Brain microvascular endothelial cell (primary cell): ENCODE measurements at places on chromosomes 7 and 10.

- DNase-seq, result peak; percentile 18
These were observed 755 bp downstream of the FAM171A1 start for GRCh38 chr10:15370212-15370855.

DNA sequence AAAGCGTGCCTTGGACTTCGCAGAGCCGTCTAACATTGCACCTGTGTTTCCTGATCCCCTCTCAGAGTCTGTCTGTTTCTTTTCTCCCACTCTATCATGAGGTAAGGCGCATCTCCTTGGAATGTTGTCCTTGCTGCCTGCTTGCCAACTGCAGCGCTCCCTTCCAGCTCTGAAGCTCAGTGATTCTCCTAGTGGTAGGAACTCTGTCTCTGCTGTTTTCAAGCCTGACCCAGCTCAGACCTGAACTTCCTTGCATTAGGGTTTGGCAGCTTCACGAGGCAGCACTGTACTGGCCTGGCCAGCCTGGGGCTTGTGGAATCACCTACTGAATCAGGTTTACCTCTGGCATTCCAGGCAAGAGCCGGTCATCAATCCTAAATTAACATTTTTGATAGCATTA, 123.9 kb downstream of the CREB5 start:
- peak; percentile 60 for DNase-seq

- no peak for DNase-seq
These were observed 127.1 kb upstream of the CNTNAP2 start for GRCh38 chr7:145989469-145989868.

DNA sequence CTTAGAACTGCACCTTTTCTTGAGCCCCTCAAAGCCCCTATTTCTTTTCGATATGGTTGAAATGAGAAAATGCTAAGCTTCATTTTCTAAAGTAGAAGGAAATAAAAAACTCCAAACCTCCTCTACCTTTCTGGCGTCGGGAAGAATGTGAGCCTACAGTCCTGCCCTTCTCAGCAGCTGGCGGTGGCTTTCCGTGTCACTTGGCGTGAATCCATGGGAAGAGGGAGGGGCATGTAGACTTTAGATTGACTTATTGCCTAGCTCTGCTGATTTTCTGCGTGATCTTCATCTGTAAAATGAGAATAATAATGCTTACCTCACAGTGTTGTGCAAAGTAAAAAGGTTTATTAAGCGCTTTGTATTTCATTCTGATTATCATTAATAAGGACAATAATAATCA, 35.0 kb downstream of the PRR15 start:
- DNase-seq, result no peak

- no peak for DNase-seq
These were observed 116.6 kb upstream of the WDR11 start for GRCh38 chr10:120734483-120735078.

DNA sequence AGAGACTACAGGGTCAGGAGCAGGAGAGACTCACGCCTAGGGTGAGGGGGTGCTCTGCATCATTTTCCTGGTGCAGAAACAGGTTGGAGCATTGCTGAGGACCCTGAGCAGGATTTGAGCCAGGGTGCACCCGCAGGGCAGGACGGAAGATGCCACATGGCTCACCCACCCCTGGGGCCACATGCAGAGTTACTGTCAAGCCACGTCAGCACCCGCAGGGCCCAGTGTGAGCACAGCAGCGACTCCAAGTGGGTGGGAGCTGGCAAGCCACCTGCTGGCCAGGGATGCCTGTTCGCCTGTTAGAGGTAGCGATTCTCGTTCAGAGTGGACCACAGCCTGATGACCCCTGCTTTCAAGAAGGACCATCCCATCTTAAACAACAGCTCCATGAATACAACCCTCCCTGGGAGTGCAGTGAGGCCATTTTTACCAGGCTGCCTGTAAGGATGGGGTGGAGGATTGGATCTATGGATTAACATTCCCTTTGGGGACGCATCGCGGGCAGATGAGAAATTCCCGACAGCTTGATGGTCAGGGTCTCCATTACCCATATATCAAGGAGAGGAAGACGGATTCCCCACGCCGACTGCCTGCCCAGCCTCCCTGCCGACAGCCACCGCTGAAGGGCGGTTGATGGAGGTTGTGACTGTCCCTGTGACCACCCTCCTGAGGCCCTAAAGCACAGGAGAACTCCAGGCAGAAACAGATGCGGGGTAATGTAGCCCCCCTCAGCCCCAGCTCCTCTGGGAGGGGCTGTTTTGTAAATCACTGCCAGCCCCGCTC, 101.1 kb upstream of the RET start:
- no peak for DNase-seq

DNA sequence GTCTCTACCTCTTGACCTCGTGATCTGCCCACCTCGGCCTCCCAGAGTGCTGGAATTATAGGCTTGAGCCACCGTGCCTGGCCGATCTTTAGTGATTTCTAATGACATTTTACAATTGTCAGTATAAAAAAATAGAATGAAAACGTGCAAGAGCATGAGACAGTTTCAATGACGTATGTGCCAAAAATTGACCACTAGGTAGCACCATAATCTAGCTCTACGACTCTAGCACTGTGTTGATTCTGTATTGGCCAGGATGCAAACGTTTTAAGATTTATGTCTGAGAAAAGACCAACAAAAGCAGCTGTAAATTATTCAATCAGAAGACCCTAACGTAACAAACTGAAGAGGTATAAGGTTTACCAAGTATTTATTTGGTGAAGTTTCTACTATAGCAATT, 25.4 kb upstream of the EXOC6 start:
- no peak for DNase-seq

DNA sequence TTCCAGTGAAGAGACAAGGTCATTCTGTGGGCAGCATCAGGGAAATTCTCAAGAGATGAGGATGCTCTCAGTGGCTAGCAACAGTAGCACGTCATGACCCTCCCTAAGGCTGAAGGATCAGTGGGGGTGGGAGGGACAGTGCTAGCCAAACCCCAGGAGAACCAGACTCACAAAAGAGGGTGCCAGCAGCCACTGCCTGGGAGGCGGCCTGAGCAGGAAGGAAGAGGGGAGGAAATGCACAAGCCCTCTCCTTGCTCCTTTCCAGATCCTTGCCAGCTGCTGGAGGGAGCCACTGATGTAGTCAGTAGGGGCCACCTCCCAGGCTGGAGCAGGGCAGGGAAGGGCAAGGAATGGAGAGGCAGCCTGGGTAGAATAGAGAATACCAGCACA, 302.7 kb downstream of the RPS24 start:
- DNase-seq, result peak; percentile 73

- DNase-seq, result no peak
These were observed 335.2 kb upstream of the NPSR1 start for GRCh38 chr7:34322841-34323240.

GRCh38 chr7:24831240-24831639, 74.0 kb upstream of the GSDME start:
- DNase-seq, result no peak

GRCh38 chr7:116885724-116886123, 23.3 kb downstream of the CAPZA2 start:
- no peak for DNase-seq

DNA sequence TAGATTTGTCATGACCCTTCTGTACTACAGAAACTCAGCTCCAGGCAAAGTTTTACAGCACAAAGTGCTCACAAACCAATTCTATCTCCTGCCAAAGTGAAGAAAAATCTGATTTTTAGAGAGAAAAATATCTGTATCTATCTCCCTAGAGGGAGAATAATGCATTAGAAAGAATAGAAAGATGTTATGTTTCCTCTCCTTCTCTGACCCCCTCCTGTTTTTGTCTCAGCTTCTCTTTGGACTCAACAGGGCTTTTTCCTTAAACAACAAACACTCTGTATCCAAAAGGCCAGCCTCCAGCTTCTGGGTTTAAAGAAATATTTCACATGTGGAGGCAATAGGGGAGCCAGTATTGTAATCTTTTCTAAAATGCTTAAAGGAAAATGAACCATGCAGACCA, 627.4 kb downstream of the REEP3 start:
- no peak for DNase-seq

GRCh38 chr10:30742471-30742870, 112.9 kb upstream of the LYZL2 start:
- no peak for DNase-seq

DNA sequence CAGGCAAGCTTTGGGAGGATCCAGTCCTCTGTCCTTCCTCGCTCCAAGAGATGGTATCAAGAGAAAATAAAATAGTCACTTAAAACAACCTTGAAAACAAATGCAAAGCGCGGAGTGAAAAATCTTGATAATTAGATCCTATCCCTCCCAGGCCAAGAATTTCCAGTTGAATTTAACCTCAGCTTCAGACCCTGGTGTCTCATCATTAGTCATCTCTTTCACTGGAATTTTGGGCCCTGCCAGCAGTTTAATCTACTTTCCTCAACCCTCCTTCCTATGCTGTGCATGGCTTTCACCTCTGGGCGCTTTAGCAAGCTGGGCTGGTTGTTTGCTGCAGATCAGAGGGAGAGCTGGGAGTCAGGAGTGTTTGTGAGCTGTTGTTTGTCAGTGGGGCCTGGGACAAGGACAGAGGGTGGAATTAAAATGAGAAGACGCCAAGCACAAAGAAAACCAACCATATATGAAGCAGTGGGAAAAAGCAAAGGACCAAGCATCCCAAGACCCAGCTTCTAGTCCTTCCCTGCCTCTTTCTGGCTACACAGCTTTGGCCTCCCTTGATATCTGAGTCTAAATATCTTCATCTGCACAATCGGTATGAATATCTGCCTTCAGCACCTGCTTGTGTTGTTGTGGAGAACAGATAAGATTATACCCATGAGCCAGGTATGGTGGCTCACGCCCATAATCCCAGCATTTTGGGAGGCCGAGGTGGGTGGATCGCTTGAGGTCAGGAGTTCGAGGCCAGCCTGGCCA, 13.5 kb downstream of the MYOF start:
- peak; percentile 90 for DNase-seq

- no peak for DNase-seq
These were observed 56.4 kb upstream of the PFKP start for GRCh38 chr10:3010816-3011460.

- no peak for DNase-seq
These were observed 9.7 kb upstream of the ANLN start for GRCh38 chr7:36379831-36380504.

GRCh38 chr7:151437866-151438516, 1.9 kb downstream of the CRYGN start:
- DNase-seq, result no peak

DNA sequence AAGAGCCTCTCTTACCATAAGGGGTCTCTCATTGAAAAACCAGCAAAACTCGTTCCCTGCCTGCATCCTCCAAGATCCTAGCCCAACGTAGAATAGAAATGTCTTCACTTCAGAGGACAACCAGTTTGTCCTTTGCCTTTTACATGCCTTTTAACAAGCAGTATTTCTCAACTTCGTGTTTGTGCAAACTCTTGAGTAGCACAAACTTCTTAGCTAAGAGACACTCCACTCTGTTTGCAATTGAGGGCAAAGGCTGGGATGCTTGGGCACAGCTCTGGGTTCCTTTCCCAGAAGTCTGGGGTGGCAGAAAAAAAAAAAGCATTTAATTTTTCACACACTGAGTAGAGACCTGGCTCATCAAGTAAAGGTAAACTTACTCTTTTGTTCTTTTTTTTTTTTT, 19.5 kb upstream of the KCTD7 start:
- DNase-seq, result no peak

DNA sequence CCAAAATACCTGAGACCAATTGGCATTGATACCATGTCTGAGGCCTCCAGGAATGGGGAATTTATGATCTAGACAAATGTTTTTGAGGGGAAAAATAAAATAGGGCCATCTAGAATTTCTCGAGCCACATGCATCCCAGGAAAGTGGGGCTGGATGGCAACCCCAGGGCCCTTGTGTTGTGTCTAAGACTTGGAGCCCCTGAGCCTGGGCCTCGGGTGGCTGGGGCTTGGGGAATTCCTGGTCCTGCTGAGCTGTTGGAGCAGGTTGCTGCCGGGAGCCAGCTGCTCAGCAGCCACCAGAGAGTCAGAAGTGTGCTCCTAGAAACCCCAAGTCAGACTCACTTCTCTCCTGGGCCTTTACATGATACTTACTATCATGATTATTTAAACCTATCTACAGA, 172.9 kb downstream of the WDR37 start:
- DNase-seq, result no peak

DNA sequence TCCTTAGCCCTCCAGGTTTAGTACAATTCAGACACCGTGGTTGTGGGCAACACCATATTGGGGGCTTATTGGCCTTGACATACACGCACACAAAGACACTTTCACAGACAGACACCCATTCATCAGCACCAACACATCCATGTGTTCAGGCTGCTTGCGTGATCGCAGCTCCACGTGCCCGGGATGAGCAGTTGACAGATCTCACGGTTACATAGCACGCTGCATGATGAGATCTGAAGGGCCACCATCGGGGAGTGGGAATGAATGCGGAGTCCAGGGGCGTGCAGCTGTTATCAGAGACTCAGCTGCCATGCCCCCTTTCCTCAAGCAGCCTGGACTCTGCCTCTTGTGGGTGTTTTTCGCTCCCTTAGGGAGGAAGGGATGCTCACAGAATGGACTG, 285.2 kb downstream of the USP6NL start:
- DNase-seq, result no peak

DNA sequence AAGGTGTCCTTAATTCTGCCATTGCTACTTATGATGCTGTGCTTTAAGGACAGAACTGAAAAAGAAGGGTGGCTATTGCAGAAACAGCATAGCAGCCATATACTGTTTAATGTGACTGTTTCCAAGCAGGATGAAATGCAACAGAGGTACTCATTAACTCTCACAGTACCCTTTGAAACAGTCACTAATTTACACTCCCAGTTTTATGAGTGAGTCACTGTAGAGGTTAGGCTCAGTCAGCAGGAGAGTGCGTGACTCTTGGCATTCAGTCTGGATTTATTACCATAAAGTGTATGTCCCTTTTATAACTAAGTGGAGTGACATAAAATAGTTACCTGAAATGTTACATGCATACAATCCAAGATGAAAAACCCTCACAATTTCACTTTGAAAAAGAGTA, 27.7 kb downstream of the ALDH18A1 start:
- DNase-seq, result no peak

- no peak for DNase-seq
These were observed 443.4 kb upstream of the ANKRD30A start for GRCh38 chr10:36681751-36682632.

- DNase-seq, result no peak
These were observed 51.1 kb upstream of the KCNIP2 start for GRCh38 chr10:101894742-101895141.

DNA sequence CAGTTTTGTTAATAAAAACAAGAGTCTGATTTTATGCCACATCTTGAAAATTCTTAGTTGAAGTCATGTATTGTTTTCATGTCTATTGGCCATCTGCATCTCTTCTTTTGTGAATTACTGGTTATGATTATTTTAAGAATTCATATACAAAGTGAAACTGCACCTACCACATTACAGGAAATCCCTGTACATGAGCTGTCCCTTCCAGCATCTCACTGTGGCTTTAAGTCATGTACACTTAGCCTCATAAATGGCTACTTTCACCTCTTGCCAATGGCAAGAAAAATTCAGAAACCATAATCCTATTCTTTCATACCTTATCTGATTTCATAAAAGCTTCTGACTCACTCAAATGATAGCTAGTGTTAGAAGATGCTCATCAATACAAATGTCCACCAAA, 48.6 kb downstream of the CRTAC1 start:
- DNase-seq, result no peak

- DNase-seq, result no peak
These were observed 610 bp downstream of the AVPI1 start for GRCh38 chr10:97686301-97686961.
